ENCODE measurements at places on chromosomes 12 and 14.

GRCh38 chr12:13547283-13547682, 350.8 kb downstream of the EMP1 start:
- no peak for DNase-seq

- DNase-seq: no peak
Measured at GRCh38 chr12:84161296-84161695, 751.3 kb downstream of the SLC6A15 start.

- DNase-seq: no peak
Measured at GRCh38 chr12:13428538-13429265, 232.2 kb downstream of the EMP1 start.

DNA sequence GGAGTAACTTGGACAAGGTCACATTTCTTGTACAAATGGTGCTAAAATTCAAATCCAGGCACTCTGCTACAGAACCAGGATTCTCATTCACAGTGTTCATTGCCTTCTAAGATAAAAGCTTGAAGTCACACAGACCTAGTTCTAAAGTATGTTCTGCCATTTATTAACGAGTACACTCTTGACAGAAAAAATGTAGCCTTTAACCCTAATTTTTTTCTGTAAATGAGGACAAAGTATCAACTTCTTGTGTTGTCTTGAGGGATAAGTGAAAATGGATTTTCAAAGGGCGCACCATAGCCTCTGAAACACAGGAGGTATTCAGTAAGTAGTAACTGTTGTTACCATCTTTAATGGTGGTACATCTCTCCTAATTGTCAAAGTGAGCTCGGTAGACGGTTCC, 379.8 kb upstream of the FLRT2 start:
- DNase-seq: no peak

GRCh38 chr14:51929910-51930682, 59.2 kb upstream of the RTRAF start:
- no peak for DNase-seq

GRCh38 chr12:105358789-105359188, 28.3 kb downstream of the C12orf75 start:
- DNase-seq: no peak

GRCh38 chr12:104627990-104628830, 171.5 kb downstream of the CHST11 start:
- no peak for DNase-seq

DNA sequence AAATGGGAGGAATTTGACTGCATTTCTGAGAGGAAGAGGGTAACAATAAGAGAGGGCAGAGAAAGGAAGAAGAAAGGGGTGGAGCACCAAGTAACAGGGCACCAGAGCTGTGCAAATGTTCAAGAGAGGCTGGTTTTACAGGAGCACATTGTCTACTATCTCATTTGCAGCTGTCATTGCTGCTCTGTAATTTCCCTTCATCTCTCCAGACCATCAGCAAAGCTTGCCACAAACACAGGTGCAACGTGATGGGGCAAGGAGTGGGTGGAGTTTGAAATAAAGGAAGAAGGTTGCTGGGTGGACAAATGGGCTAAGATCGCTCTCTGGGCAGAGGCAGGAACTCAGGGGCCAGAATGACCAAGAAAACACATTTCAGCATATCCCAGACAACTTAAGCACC, 47.9 kb upstream of the PLEKHG6 start:
- no peak for DNase-seq

DNA sequence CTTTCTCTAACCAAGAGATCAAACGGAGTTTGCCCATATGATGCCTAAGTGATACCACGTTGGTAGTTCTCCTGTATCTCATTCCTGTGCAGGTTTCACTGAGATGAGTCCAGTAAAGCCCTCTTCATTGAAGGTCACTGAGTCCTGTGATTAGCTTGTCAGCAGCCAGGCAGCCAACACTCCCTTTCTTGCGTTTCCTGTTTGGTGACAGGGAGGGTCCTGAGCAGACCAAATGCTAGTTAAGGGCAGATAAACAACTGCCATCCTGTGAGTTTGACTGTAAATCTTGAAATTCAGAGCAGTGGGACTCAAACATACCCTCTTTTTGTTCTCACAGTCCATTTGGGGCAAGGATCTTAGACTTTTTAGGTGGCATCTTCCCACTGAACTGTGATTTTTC, 39.4 kb downstream of the ZNF641 start:
- DNase-seq: no peak

DNA sequence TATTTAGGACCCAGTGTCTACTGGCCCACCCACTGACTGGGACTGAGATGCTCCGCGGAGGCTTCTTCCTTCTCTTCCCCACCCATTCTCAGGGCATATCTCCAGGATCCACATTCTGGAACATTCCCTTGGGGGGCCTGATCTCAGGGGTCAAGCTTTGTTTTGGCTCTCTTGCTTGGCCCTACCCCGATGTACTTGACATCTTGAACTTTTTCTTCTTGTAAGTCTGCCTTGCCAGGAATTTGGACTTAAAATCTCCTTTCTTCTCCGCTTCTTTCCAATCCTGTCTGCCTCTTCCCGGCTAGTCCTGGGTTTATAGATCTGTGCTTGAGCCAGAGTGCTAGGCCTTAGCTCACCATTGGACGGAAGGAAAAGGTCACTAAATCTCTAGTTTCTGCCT, 22.1 kb downstream of the DACT1 start:
- no peak for DNase-seq

DNA sequence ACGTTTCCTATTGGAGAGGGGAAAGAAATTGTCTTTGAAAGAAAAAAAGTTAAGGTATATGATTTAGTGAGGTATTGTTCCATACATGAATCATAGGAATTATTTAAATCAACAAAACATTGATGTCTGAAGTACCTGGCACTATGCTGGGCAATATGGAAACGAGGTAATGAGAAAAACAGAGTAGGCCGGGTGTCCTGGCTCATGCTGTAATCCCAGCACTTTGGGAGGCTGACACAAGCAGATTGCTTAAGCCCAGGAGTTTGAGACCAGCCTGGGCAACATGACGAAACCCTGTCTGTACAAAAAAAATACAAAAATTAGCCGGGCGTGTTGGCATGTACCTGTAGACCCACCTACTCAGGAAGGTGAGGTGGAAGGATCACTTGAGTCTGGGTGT, 45.9 kb downstream of the AEBP2 start:
- no peak for DNase-seq

DNA sequence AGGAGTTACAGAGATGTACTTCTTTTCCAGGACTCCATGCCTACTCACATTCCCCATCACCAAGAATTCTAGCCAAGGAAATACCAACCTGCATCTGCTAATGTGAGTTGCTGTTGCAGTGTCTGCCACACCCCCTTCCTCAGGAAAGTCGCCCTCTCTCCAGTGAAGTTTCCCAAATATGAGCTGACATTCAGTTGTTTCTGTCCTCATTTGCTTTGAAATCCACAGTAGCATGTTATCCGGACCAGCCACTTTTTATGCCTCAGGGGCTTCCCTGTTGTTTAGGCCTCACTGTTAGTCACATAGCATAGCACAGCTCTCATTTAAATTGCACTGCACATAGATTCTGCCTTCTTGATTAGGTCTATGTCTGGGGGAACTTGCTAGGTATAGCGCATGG, 212.4 kb downstream of the EGLN3 start:
- no peak for DNase-seq

GRCh38 chr14:91352053-91352452, 65.6 kb downstream of the CCDC88C start:
- DNase-seq: peak; percentile 54

DNA sequence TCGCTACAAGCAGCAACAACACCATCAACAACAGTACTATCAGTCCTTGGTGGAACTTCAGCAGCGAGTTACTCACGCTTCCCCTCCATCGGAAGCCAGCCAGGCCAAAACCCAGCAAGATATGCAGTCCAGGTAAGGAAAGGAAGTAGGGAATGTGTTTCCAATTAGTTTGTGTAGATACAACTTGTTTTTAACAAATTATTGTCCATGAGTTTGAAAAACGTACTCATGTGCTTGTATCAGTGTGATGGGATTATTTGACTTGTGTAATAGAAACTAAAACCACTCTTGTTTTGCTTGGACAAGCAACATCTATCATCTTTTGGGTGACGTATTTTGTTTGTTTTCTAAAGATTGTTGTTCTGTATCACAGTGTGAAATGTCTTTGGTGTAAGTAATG, 137.9 kb downstream of the NAV3 start:
- DNase-seq: no peak

- no peak for DNase-seq
Measured at GRCh38 chr12:15700595-15700994, 88.6 kb downstream of the EPS8 start.

- DNase-seq: no peak
Measured at GRCh38 chr14:59406454-59407245, 58.5 kb downstream of the GPR135 start.

DNA sequence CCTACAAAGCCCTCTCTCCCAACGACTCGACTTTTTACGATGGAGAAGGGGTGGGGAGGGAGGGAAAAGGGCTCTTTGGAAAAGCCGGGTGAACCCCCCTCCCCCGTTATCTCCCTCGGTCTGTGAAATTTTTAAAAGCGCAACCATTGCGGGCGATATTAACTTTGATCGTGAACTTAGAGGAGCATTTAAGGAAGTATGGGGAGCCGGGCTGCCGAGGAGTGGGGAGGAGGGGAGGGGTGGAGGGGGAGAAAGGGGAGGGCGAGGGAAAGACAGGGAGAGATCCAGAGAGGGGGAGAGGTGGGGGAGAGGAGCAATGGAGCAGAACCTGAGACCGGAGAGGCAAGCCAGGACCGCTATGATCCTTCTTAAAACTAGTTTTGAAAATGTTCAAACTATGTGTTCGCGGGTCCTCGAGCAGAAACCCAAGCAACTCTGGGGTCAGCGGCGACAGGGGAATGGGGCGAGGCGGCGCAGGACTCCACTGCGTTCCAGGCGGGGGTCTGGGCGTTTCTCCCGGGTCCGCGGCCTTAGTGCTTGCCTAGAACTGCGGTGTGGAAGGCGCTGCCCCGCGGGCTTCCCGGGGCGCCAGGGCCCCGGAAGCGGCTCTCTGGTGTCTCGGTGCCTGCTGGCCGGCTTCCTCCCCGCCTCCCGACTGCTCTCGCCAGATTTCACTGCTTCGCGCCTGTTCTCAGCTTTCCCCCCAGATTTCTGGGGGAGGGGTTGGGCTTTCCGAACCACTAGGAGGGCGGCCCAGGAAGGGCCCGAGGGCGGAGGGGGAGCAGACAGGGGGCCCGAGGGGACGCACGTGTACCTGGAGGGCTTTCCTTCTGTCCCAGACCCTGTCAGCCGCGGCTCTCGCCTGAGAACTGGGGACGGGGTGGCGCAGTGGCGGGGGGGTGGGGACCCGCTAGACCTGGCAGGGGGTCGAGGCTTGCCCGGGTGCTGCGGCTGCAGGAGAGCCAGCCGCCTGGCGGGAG, at the start of gene HOTAIR:
TSS of gene HOTAIR (minus strand) at position 871 of the 980 bp plus-strand sequence.
- DNase-seq: no peak

- DNase-seq: no peak
Measured at GRCh38 chr12:102824218-102824835, 92.7 kb downstream of the PAH start.

GRCh38 chr12:94206886-94207285, 58.5 kb downstream of the PLXNC1 start:
- no peak for DNase-seq

DNA sequence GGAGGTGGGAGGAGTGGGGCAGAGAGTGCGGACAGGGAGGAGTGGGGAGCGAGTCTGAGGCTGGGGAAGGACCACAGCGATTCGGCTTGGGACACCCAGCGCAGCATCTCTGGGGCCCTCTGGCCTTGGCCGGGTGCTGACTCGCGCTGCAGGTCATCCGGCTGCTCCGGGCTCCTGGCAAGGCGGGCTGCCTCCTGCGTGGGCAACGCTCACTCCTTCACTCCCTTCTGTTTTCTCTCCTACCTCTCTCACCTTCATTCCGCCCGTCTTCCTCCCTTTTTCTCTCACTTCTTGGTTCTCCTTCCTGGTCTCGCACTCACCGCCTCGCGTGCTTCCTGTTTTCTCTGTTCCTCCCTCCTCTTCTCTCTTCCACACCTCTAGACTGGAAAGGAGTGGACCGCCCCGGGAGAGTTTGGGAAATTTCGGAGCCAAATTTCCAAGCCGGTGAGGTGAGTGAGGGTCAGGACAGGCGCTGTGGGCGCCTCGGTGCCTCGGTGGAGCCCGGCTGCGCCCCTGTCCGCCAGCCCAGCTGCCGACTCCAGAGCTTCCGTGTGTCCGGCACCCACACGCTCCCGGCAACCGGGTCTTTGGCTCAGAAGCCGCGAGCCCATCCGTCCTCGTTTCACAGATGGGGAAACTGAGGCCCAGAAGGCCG, 86.7 kb downstream of the B4GALNT3 start:
- no peak for DNase-seq

DNA sequence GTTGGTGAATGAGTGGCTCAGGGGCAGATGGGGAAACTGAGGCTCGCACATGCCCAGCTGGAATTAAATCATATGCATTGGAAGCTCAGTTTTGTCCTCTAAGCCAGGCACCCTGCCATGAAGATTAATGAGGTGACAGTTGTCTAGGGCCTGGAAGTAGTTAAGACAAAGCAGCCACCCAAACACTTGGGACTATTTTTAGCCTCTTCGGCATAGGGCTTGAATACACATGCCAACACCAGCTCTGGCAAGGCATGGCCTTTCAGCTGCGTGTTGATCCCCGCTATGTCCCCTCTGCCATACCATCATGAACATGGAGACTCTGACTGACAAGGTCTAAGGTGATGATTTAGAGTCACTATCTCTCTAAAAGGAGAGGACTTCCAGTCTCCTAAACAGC, 250.2 kb downstream of the KSR2 start:
- no peak for DNase-seq

DNA sequence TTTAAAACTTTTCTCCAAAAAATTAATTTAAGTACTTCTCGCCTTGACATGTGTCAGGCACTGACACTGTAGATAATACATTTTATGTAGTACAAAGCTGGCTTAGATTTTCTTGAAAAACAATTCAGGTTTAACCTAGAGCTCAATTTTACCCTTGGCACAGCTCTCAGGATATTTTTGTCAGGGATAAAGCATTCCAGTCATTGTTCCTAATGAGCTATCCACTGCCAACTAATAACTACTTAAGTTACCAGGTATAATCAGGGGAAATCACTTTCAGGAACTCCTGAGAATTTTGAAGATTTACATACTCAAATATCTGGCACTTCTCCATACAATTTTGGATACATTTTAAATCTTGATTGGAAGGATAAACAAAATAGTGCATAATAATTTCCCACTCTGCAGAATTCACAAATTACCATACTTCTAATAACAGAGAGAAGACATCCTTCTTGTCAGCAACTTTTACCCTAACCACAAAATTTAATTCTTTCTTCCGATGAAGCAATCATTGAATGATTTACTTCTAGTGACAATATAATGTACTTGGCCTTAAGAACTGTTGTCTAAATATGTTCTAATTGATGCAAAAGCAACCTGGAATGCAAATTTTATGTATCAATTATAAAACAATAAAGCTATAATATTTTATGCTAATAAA, 4.8 kb downstream of the RASSF9 start:
- no peak for DNase-seq

DNA sequence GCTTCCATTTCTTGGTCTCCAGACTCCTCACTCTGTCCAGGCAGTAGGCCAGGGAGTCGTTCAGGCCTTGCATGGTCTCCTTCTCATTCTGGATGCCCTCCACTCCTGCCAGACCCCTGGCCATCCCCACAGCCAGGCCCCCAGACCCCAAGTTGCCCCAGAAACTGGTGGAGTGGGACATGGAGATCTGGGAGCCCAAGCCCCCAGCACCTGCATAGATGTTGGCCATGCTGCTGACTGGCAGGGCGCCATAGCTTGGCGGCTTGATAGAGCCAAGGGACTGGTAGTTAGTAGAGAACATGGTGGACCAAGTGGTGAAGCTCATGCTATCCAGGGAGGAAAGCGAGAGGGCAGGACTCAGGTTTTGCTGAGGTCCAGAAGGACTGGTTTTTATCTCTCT, 21.2 kb upstream of the INSM2 start:
- DNase-seq: no peak

- DNase-seq: no peak
Measured at GRCh38 chr12:15689751-15690191, 99.4 kb downstream of the EPS8 start.
